T-helper 2 cell treated with Interferon-gamma antibody and Interleukin-4, amounts not matched to agents 5 μg/mL and 100 μg/mL, for 36 hours (primary cell): ENCODE measurements at places on chromosomes 7 and 10.

DNA sequence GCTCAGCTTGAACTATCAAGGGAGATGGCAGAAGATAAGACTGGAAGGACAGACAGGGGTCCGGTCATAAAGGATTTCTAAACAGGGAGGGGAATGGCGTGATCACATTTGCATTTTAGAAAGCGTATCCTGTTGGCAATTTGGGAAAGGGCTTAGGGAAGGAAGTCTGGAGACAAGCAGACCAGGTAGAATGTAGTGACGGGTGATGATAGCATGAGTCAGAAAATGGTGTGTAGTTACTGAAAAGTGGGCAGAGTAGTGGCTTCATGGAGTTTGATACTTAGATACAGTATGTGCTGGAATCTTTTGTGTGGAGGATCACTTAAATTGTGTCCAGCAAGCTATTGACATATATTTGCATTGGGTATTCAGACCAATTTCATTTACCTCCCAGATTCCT lies 61.2 kb downstream of the LRGUK start:
- DNase-seq = no peak

DNA sequence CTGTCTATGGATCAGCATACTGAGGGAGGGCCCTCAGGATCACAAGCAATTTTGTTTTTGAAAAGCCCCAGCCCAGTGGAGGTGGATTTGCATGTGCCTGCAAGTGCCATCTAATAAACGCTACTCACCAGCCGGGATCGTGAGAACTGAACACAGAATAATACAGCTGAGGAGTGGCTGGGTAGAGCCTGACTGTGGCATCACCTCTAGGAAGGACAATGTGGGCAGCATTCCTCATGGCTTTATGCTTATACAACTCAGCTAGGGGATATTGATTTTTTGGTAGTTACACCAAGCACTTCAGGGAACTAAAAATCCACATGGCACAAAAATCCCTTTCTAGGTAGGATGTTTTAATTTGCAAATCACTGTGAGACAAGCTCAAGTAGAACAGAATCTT lies 72.7 kb upstream of the PALS2 start:
- DNase-seq = no peak

GRCh38 chr10:71251319-71251718 lies 38.9 kb downstream of the UNC5B start:
- DNase-seq = no peak

DNA sequence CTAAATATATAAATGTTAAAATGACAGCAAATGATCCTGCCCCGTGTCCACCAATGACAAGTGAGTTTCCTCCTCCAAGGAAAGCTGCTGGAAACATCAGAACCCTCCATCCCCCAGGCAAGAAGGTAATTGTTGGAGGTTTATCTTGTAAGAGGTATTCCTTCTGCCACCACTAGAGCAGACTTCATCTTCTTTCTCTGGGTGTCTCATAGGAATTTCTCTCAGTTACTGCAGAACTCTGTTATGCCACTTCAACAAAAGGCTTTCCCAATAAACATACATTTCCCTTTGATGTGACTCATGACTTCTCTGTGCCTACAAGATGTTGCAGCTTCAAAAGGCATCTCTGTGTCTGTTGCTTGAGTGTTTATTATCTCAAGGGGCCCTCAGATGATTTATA lies 279.1 kb downstream of the BMPER start:
- DNase-seq = no peak

- DNase-seq = peak; percentile 6
Observed at GRCh38 chr7:51467384-51468017, 150.9 kb upstream of the COBL start.

DNA sequence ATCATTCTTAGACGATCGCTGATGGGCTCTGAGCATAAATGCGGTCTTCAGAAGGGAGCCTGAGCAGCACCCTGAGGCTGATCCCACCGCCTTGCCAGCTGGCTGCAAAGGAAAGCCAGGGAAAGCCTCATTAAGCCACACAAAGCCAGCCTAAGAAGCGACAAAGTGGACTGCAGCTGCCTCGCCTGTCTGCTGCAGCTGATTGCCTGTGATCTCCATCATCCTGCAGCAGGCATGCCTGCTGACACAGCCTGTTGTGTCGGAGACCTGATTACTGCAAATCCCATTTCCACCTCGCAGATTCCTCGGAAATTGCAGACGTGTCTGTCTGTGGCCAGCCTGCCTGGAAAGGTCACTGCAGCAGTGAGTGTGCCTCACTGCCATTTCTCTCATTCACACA lies 1087.0 kb upstream of the AUTS2 start:
- DNase-seq = no peak

DNA sequence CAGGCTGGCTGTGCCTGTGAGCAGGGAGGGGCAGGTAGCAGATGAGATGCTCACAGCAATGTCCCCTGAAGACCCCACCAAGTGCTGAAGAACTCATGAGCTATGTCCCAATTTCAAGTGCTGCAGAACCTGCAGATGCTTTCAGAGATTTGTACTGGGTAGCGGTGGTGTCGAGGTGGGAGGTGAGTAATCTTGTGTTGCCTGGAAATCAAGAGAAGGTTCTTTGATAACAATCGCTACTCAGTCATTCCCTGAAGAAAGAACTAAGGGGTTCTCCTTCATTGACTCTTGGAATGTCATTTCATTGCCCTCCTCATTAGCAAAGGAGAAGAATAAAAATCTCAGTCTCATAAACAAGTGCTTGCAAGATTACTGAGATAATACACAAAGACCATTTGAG lies 246.4 kb downstream of the EMX2 start:
- no peak for DNase-seq

DNA sequence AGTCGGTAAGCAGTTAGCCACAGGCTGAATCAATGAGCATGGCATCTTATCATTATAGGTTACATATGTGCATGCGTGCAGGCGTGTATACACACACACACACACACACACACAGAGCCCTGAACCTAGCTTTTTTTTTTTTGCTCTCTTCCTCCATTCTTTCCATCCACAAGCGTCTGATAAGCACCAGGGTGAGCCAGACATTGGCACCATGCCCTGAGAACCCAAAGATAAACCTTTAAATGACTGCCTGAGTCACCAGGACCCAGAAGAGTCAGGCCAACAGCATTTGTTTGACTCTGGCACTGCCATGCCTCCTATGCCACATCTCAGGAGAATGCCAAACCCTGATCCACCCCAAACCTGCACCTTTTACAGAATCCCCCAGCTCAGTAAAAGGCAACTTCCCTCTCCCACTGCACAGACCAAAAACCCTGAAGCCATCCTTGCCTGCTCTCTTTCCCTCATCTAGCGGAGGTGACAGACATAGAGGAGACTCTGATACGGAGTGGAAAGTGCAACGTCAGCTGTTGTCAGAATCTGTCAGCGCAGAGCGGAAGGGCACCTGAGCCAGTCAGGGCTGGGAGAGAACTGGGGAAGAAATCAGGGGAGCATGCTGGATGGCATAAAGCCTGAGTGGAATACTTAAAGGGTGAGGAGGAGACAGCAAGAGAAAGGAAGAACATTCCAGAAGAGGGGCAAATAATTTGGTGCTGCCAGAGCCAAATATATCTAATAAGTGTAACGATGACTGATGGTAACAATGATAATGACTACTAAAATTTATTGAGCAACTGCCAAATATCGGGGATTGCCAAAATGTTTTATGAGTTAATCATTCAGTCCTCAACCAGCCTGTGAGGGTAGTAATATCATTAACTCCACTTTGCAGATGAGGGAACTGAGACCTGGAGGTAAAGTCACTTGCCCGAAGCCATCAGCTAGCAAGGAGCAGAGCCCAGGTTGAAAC lies 3.2 kb downstream of the PARP12 start:
- DNase-seq = no peak

DNA sequence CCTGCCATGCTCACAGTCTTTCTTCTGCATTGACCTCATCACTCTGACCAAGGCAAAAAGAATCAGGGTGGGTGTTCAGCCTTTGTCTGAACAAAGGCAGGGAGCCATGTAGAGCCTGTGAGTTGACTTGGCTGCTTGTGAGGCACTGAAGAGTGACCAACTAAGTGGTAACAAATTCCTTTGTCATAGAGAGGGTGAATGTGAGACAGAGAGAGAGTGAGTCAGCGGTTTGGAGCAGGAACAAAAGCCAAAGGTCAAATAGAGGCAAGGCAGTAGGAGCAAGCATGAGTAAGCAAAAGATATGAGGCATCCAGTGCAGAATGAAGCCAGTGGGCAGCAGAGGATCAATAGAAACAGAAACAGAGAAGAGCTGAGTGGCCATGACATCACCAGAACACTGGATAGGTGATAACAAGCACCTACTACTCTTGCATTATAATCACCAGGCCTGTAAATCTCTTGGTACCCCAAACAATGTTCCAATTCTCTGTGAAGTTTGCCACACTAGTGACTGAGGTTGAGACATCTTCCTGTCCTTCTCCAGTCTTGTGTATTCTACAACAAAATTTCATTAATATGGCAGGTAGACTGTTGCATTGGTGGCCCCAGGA lies 116.2 kb upstream of the LAMB4 start:
- no peak for DNase-seq

GRCh38 chr10:6473901-6474370 lies 106.1 kb downstream of the PRKCQ start:
- peak; percentile 46 for DNase-seq

DNA sequence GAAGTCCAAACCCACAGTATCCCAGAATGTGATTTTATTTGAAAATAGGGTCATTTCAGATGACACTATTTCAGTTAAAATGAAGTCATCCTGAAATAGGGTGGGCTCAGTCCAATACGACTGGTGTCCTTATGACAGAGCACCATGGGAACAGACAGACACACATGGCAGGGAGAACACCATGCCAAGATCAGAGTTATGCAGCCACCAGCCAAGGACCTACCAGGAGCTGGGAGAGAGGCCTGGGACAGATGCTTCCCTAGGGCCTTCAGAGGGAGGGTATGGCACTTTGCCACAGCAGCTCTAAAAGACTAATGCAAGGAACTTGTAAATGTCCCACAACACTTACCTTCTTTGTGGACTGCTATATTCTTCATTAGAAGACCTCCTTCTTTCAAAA lies 226.5 kb downstream of the NEBL start:
- DNase-seq = no peak

- no peak for DNase-seq
Observed at GRCh38 chr7:21981524-21981923, 35.8 kb upstream of the CDCA7L start.

DNA sequence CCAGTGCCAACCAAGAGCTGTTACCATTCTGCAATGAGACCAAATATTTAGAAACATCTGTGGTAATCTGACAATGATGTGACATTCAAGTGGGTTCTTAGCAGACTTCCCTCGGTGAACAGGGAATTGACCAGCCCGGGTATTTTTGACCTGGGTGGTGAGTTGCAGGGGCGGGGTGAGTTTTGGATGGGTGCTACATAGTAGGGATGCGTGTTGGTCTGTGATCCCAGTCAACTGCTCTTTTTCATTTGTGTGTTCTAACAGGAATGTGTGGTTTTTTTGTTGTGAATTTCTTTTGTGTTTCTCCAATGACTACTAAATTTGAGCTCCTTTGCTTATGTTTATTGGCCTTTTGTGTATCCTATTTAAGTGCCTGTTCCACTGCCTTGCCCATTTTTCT lies 273.6 kb upstream of the HABP2 start:
- no peak for DNase-seq

DNA sequence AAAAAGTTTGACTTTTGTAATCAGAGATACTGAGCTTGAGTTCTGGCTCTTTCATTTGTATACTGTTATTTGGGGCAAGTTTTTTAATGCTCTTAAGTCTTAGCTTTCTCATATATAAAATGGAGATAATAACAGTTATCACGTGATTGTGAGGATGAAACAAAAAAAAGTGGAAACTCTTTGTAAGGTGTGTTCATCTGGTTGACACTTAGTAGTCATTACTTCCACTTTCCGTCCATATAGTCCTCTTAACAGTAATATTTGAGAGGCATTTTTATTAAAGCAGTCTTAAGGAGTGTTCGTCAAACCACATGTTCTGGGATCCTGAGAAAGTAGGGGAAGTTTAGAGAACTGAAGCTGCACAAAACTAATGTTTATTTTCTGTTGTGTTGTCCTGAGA lies 65.6 kb downstream of the PTEN start:
- DNase-seq = no peak

DNA sequence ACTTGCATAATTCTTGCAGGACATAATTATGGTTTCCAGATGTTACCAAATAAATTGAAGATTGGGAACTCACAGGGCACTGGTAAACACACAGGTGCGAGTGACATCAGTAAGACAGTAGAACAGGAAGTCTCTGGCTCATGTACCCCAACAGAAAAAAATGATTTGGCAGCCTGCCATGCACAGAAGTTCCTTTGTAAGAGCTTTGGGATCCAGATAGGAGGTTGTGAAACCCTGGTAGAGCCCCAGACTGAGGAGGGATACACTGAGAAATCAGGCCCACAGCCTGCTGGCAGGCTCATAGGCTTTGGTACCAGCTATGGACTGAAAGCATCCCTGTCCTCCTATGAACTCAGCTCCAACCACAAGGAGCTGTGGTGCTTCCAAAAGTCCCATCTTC lies 118.0 kb downstream of the COBL start:
- no peak for DNase-seq

DNA sequence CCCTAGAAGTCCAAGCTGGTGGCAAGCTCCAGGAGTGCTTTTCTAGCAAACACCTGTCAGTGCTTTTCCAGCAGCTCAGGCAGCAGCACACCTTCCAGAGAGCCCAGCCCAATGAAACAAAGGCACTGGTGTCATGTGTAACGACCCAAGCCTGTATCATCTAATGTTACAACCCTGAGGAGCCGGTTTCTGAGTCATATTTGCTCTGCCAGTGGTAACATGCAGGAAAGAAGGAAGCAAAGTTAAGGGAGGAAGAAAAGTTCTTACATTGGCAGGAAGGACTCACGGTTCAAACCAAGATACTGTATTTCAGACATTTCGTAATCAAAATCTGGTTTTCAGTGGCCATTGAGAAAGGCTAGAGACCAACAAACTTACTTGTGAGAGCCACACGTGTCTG lies at the start of gene ANKRD22:
ANKRD22 (minus strand) TSS at position 139 of the 400 bp plus-strand sequence. CDS start 237 bp downstream, outside the sequence.
- no peak for DNase-seq

DNA sequence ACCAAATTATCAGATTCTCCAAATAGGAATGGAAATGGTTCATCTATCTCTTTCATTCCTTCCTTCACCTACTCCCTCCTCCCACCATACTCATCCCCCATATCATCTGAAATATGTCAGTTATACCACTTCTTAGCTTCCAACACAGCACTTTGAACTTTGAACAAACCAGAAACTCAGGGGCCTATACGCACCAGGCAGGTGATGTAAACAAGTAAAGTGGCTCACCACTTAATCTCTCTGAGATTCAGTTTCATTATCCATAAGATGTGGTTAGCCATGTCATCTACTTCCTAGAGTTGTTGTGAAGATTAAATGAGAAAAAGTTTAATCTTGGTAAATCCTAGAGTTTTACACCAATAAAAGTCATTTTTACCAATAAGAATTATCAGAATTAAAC lies 65.9 kb upstream of the LRRN3 start:
- DNase-seq = peak; percentile 69

- no peak for DNase-seq
Observed at GRCh38 chr7:99209781-99210180, 1.9 kb upstream of the KPNA7 start.

DNA sequence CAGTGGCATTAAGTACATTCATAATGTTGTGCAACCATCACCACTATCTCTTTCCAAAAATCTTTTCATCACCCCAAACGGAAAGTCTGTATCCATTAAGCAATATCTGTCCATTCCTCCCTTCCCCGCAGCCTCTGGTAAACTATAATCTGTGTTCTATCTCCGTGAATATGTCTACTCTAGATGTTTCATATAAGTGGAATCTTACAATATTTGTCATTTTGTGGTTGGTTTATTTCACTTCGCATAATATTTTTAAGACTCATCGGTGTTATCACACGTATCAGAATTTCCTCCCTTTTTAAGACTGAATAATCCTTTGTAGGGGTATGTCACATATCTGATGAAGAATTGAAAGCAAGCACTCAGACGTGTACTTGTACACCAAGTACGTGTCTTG lies 86.0 kb upstream of the FGFR2 start:
- DNase-seq = no peak
